Stimulated activated CD4-positive, alpha-beta T cell treated with anti-CD3 and anti-CD28 coated beads, Interleukin-15, amount 100 ng/mL, for 1 hour (primary cell): ENCODE measurements at places on chromosomes 6 and 20.

- no peak for DNase-seq
Measured at GRCh38 chr6:105051941-105052471, 95.1 kb downstream of the LIN28B start.

DNA sequence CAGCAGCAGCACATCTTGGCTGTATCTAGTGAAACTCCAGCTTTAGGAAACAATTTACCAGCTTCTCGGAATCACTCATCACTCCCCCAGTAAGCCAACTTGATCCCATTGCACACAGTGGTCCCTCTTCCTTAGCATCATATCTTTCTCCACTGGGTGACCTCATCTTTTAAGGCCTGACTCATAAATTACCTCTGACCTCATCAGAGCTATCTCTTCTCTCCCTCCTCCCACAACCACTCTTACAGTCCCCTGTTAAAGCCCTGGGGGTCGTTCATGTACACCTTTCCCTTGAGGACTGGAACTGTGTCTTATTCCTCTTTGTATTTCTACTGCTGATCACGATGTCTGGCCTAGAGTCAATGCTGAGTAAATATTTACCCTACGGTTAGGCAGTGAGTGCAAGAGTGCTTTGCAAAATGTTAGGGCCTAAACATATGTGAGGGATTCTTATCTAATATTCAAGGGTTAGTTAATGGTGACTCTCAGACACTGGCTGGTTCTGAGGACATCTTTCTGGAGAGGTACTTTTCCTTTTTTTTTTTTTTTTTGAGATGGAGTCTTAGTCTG, 187.2 kb downstream of the LRFN2 start:
- no peak for DNase-seq

- DNase-seq: no peak
Measured at GRCh38 chr20:12294678-12295077, 377.0 kb downstream of the BTBD3 start.

- no peak for DNase-seq
Measured at GRCh38 chr6:56381801-56382251, 134.4 kb upstream of the COL21A1 start.

- no peak for DNase-seq
Measured at GRCh38 chr6:64293298-64293697, 657.7 kb downstream of the PHF3 start.

DNA sequence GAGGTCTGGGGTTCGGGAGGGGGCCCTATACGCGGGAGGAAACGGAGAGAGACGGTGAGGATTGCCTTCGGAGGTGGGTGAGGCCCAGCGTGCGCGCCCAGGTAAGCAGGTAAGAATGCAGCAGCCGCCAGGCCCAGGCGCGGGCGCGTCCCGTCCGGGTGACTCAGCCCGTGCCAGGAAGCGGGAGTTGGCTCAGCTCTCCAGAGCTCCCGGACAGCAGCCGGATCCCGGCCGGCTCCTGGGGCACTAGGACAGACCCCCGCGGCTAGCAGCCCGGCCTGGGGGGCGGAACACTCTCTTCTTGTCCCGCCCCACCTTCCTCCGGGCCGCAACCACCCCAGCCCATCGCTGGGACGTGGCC, 1.5 kb upstream of the MDFI start:
- DNase-seq: no peak

GRCh38 chr6:169205176-169206160, 48.2 kb downstream of the THBS2 start:
- DNase-seq: no peak

DNA sequence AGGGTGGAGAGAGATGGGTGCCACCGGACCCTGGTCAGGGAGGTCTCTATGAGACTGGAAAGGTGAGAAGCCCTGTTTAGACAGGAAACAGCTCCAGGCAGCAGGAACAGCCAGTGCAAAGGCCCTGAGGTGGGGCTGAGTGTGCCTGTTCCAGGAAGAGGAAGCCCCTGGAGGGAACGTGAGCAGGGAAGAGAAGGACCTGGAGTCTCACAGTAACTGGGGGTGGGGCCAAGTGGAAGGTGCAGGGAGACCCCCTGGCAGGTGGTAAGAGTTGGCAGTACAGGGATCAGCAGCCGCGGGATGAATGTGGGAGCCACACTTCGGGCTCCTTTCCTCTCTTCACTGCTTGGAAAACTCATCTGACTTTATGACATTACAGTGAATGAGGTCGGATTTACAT, 43.8 kb upstream of the CST5 start:
- no peak for DNase-seq

DNA sequence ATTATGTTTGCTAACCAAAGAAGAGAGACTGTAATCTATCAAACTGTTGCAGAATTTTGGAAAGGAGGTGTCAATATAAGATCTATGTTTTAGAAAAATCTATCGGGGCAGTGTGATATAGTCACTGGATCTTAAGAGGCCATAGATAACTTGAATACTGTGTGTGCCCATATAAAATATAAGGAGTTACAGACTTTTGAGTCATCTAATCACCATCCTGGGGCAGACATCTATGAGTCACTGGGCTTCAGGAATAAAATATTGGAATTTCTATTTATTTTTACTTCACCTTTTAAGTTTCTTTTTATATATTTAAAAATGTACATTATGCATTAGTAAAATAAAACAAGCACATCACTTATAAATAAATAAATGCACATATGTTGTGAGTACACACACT, 509.3 kb upstream of the MAN1A1 start:
- no peak for DNase-seq

DNA sequence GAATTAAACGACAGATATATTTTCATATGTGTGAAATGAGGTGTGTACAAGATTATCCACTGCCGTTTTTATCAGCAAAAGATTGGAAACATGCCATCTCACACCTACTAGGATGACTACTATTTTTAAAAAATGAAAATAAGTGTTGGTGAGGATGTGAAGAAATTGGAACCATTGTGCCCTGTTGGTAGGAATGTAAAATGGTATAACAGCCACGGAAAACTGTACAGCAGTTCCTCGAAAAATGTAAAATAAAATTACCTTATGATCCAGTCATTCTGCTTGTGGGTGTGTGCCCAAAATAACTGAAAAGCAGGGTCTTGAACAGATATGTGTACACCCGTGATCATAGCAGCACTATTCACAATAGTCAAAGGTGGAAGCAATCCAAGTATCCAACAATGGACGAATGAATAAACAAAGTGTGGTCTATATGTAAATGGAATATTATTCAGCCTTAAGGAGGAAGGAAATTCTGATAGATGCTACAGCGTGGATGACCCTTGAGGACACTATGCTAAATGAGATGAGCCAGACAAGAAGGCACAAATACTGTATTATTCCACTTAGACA, 27.0 kb upstream of the CCN5 start:
- DNase-seq: no peak
